ENCODE measurements at places on chromosomes 3 and 15.

DNA sequence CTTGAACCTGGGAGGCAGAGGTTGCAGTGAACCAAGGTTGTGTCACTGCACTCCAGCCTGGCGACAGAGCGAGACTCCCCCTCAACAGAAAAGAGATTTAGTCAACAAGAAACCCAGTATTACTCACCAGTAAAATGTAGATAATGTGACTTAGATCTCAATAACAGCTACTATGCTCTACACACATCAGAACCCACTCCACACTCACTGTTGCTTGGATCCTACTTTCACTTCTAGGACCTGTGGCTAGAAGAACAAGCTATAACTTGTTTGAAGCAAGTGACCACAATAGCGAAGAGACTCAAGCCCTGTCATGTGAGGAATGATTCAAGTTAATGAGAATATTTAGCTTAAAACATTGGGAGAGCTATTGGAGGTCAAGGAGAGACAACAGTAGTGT lies 100.7 kb downstream of the ANXA2 start:
- no peak for DNase-seq

DNA sequence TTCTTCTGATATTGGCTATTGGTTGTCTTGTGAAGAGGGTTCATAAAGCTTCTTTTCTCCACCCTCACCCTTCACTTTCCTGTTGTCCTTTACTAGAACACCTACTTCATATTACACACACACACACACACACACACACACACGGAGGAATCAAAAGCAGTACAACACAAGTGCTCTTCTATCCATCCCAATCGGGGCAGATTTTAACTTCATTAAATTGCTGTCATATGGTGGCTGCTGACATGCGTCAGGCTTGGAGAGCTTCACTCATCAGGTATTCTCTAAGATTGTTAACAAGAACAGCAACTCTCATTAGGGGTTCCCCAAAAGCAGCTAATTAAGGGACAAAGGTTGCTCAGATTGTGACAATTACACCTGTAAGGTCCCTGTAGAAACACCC lies 239.1 kb upstream of the MEIS2 start:
- no peak for DNase-seq

DNA sequence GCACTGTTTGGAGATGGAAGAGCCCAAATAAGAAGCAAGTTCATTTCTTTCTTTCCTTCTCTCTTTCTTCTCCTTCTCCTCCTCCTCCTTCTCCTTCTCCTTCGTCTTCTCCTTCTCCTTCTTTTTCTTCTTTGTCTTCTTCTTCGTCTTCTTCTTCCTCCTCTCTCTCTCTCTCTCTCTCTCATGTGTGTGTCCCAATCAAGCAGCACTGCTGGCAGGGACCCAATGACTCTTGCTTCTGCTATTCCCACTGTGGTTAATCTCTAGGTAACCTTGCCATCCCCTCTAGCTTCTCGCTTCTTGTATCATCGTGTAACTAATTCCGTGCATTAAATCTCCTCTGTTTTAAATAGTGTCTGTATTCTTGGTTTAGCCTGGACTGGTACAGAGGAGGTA lies 26.1 kb upstream of the ZNF280D start:
- no peak for DNase-seq

- DNase-seq = no peak
These were observed 869.4 kb downstream of the NAALADL2 start for GRCh38 chr3:175728566-175728965.

- no peak for DNase-seq
These were observed 54.8 kb upstream of the ACTC1 start for GRCh38 chr15:34850121-34850520.

GRCh38 chr15:82312586-82313349 lies 36.5 kb downstream of the GOLGA6L10 start:
- no peak for DNase-seq

GRCh38 chr3:144629381-144629780 lies 657.8 kb downstream of the DIPK2A start:
- DNase-seq = no peak

- DNase-seq = no peak
These were observed 21.0 kb upstream of the ATP2B2 start for GRCh38 chr3:10526366-10526765.

GRCh38 chr3:57065588-57065987 lies 5.1 kb downstream of the SPATA12 start:
- no peak for DNase-seq

DNA sequence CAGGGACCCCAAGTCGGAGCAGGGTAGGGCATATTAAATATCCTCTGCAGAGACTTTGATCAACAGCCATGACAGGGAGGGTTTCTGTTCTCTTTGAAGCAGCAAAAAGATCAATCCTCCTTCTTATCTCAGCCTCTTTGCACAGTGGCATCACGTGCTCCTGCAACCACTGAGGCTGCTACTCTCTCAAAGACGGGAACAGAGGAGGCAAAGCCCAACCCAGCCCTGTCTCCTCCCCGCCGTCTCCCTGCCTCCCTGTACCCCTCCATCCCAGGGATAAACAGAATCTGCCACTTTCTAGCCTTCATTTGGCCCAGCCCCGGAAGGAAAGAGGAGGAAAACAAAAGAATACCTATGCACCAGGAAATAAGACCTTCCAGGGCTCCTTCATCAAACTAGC lies 7.5 kb upstream of the TBC1D21 start:
- no peak for DNase-seq

- no peak for DNase-seq
These were observed 173.8 kb upstream of the THBS1 start for GRCh38 chr15:39407116-39407515.

- no peak for DNase-seq
These were observed 197.1 kb upstream of the TLE3 start for GRCh38 chr15:70294731-70295305.

DNA sequence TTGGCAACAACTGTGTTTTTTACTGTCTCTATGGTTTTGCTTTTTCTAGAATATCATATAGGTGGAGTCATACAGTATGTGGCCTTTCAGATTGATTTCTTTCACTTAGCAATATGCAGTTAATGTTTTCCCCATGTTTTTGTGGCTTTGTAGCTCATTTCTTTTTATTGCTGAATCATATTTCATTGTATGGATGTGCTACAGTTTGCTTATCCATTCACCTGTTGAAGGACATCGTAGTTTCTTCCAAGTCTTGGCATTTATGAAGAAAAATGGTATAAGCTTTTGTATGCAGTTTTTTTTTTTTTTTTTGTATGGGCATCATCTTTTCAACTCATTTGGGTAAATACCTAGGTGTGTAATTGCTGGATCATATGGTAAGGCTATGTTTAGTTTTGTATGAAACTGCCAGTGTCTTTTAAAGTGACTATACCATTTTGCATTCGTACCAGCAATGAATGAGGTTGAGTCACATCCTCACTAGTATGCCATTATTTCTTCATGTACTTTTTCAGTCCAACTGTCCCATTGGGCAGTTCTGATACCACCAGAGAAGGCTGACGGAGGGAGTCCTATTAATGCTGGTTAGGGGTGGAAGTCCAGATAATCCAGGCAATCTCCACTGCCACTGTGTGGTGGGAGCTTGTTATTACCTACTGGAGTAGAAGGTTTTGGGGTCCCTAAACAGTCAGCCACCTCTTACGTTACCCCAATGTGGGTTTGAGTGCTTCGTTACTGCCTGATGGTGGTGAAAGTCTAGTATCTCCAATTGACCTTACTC lies 210.5 kb downstream of the DOCK3 start:
- no peak for DNase-seq

DNA sequence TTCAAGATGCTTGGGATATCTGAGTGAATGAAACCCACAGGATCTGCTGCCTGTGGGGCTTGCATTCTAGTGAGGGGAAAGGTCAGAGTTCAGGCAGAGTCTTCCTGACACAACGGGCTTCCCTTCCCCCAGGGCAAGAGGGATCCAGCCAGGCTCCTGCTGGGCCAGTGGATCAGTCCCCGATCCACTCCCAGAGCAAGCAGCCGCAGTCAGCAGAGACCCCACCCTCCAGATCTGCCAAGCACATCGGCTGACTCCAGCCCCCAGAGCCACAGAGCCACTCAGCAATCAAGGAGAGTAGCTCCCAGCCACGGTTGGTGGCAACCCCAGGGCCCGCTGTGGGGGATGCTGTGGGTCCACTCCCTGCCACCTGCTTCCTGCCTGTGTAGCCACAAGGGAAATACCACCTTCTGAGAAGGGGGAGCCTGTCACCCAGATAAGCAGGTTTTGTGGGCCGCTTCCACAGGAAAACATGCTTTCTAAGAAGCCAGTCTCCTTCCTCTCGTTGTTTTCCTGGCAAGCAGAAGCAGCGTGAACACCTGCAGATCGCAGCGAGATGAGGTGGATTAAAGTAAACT lies 44.9 kb downstream of the CPN2 start:
- DNase-seq = no peak

- no peak for DNase-seq
These were observed 23.7 kb downstream of the TCF12 start for GRCh38 chr15:56942118-56942517.

GRCh38 chr3:175193815-175194518 lies 334.8 kb downstream of the NAALADL2 start:
- no peak for DNase-seq

- no peak for DNase-seq
These were observed 298.3 kb downstream of the SHQ1 start for GRCh38 chr3:72549761-72550581.

DNA sequence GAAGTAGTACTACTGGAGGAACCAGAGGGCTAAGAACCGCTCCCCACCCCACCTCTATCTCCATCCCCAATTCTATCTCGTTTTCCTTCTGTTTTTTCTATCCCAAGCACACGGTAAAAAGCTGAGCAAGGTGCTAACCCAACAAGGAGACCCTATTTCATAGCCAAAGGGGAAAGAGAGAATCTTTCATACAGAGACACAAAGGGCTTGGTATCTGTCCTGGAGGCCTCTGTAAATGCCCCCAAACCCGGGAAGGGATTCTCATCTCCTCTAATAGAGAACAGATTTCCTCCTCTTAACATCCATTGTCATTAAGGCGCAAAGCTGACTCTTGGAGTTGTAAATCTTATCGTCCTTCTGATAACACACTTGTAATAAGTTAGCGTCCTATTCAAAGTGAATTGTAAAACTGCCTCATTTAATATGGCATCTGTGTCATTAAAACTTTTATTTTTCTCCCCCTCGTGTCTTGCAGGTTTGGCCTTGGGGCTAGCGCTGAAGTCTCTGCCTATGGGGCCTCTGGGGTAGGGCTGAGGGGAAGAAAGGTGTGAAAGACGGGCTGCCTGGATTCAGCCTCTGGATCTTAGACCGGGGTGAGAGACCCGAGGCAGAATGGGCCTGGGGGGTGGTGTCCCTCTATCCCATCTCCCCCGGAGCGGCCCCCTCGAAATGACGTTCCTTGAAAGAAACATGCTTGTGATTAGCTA lies 12.1 kb downstream of the NR2F2 start:
- DNase-seq = no peak

DNA sequence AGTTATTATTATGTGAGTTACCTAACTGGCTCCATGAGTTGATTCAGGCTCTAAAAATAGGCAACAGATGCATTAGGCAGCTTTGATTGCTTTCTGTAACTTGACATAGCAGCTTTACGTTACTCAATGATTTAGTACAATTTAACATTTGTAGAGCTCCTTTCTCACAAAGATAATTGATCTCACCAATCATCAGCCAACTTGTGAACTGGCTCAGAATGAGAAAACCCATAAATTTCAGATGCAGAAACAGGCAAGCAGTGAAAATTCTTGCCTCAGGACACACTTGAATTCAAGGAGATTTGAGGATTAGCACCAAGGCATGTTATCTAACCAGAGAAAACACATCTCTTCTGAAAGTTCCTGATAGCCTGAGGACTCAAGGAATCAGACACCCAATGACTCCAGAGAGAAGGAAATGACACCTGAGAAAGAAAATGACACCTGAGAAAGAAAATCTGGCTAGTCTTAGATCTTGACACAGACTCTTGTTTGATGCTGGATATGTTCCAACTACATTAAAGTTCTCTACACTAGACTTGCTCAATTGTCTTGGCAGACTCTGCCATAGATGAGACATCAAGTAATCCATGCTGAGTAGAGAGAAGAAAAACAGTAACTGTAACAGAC lies 315.1 kb upstream of the CBLB start:
- DNase-seq = no peak

GRCh38 chr3:56851966-56852884 lies 50.5 kb upstream of the ARHGEF3 start:
- DNase-seq = no peak

DNA sequence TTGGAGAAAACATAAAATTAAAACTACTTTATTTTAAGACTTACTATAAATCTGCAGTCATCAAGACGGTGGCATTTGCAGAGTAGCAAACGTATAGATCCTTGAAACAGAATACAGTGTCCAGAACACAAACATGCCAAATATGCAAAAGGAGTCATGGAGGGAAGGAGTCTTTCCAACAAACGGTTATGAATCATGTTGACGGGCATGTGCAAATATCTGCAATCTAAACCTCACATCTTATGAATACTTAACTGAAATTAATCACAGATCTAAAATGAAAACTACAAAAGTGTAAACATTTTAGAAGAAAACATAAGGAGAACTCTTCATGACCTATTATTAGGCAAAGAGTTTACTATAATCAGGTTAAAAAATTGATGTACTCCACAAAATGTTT lies 69.4 kb downstream of the TFRC start:
- DNase-seq = no peak

- no peak for DNase-seq
These were observed 15.1 kb downstream of the RAB5A start for GRCh38 chr3:19961960-19962359.

- DNase-seq = no peak
These were observed 251.2 kb upstream of the UBE2E2 start for GRCh38 chr3:22951910-22952309.

GRCh38 chr3:141083226-141083625 lies 32.1 kb downstream of the SPSB4 start:
- no peak for DNase-seq

- DNase-seq = no peak
These were observed 106.3 kb downstream of the DMXL2 start for GRCh38 chr15:51516291-51516690.

DNA sequence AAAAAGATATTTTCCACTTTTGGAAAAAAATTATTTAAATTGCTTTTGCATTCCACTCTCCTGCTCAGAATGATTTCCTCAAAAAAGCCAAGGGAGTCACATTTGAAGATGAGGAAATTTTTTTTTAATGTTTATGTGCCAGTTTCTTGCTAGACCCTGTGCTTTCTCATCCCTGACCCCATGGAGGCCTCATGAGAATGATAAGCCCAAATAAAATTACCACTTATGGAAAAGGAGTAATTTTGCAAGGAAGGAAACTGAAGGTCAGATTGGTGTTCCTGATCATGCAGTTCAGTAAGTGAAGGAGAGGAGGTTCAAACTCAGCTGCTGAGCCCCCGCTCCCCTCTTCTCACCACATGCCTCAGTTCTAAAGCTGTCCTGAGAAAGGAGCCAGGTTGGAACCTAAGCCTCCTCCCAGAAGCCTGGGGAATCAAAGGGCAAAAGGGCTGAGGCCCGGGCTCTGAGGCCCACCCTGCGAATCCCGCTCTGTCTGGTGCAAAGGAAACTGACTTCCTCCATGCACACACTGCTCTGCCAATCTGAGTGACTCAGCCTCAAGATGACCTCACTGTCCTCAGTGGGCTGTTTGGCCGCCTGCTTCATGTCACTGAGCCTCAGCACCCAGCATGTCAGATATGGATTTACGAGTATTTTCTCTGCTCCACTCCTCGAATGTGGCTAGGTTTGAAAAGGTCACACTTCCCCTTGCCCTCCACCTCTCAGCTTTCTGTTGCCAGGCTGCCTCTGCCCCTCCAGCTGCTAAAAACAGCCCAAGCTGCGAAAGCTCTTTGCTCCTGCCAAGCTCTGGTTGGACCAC lies 56.9 kb upstream of the FLNB start:
- DNase-seq = no peak

All from pancreas (tissue), 10 donors.